ENCODE measurements at places on chromosomes 7 and 10. TPM values are rescaled to one million over a fixed set of nuclear protein-coding genes. Genes with fewer than 3 reads are reported as not detected.

- DNase-seq, result no peak
These were observed 88.2 kb upstream of the CCDC71L start for GRCh38 chr7:106749165-106749564.

GRCh38 chr7:26681819-26682418 is 182.5 kb downstream of the SKAP2 start:
- DNase-seq, result peak; percentile 67

DNA sequence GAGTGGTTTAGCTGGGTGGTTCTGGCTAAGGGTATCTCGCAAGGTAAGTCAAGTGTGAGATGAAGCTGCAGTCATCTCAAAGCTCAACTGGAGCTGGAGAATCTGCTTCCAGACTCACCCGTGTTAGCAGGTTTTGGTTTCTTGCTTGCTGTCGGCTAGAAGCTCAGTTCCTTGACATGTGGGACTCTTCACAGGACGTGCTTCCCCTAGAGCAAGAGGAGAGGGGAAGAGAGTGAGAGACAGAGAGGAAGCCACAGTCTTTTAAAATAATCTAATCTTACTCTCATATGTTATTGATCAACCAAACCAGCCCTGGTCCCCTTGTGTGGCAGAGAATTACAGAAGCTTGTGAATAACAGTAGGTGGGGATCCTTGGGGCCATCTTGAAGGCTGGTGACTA is 199.5 kb downstream of the REEP3 start:
- DNase-seq, result no peak

- DNase-seq, result no peak
These were observed 423.2 kb downstream of the PTPRN2 start for GRCh38 chr7:158164101-158165095.

GRCh38 chr7:134703782-134704181 is 57.1 kb downstream of the BPGM start:
- no peak for DNase-seq

DNA sequence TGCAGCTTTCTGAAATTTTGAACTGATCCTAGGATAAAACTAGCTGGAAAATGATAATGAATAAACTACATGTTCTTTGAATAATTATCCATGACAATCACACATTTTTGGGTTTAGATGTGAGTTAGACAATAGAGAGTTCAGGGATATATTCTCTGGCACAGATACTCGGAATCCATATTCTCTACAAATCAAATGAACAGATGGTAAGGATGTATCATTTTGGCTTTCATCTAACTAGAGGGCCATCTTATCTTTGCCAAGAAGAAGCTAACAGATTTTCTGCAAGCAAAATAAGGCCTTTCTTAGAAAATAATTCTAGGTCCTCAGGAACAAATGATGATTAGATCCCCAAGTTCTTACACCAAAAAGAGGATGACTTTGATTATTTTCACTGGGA is 355.9 kb upstream of the C7orf33 start:
- DNase-seq, result no peak

DNA sequence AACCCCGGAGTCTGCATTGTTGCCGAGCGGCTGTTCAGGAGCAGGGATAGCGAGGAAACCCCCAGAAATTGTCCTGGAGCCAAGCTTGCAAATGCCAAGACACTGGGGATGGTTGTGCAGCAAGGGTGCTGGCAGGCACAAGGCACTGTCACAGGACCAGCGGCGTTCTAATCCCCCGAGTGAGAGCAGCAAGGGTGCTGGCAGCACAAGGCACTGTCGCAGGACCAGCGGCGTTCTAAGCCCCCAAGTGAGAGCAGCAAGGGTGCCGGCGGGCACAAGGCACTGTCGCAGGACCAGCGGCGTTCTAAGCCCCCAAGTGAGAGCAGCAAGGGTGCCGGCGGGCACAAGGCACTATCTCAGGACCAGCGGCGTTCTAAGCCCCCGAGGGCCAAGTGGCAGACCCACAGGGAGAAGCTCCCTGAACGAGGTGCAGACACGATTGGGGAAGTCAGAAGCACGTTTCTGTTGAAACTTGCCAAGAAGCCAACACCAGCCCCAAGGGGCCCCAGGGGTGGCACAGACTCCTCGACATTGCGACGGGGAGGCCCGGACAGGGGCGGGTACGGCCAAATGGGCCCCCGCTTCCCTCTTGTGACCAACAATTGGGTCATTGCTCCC is 40.4 kb upstream of the INPP5A start:
- DNase-seq, result no peak

- peak; percentile 29 for DNase-seq
These were observed 41.5 kb upstream of the EBLN1 start for GRCh38 chr10:22259280-22259679.

GRCh38 chr7:74014931-74015330 is 13.0 kb upstream of the ELN start:
- DNase-seq, result no peak

DNA sequence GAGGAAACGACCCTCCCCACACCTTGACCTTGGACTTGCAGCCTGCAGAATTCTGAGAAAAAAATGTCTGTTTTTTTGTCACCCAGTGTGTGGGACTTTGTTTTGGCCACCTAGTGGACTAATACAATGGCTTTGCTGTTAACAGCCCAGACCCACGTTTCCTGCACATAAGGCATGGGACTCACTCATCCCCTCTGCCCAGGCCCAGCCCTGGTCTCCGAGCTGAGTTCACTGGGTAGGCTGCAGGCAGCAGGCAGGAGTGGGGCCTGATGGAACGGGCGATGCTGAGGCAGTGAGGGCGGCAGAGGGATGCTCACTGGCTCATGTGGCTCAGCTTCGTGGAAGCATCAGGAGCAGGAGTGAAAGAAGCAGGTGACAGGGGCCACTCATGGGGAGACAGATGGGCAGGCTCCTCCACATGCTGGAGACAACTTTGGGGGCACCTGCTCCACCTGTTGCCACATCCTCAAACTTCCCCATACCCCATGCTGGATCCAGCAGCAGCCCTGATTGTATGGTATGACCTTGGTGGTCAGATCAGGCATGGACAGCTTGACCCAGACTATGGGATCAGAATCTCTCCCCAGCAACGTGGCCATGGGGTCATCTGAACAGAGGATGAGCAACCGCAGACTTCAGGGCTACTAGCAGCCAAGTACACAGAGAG is 65.8 kb upstream of the ANTXRL start:
- no peak for DNase-seq

- peak; percentile 72 for DNase-seq
These were observed 144.7 kb downstream of the CCSER2 start for GRCh38 chr10:84473136-84473535.

- no peak for DNase-seq
These were observed 27.3 kb upstream of the ECHDC3 start for GRCh38 chr10:11714750-11715365.

GRCh38 chr7:14233076-14233867 is 243.8 kb upstream of the ETV1 start:
- no peak for DNase-seq

GRCh38 chr7:26670841-26671240 is 193.5 kb downstream of the SKAP2 start:
- no peak for DNase-seq

DNA sequence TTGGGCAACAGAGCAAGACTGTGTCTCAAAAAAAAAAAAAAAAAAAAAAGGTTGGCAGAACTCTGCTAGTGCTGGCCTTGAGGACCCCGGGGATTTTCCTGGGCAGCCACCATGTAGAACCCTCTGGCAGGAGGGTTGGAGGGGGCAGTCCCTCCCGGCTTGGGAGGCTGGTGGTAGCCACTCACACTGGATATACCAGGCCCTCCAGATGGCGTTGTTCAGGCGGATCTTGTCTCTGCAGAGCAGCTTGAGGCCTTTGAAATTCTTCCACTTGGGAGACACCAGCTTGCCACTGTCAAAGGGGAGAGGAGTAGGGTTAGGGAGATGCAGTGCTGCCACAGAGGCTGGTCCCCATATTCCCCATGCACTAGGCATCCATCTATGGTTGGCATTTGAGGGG is 8.4 kb downstream of the MLXIPL start:
- no peak for DNase-seq

DNA sequence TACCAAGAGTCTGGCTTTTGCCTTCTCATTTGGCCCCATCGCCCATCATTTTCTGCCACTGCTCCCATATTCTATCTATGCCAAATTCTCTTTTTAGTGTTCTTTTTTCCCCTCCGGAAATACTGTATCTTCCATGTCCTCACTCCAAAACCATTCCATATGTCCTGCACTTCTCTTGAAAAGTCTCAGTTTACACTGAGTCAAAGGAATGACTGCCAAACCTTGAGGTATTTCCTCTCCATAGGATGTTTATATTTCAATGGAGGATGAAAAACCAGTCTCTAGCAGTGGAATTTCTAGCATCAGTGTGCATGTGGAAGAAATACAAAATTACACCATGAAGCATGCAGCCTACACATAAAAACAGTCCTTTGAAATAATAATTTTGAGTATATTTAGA is 121.4 kb upstream of the PHYHIPL start:
- DNase-seq, result no peak

- DNase-seq, result no peak
These were observed 6.9 kb downstream of the PRKAR2B start for GRCh38 chr7:107051376-107051775.

GRCh38 chr10:78162853-78163252 is 129.2 kb downstream of the RPS24 start:
- no peak for DNase-seq

GRCh38 chr10:98408799-98409198 is 6.2 kb downstream of the PYROXD2 start:
- no peak for DNase-seq

- DNase-seq, result peak; percentile 59
These were observed 34.5 kb upstream of the SKAP2 start for GRCh38 chr7:26898891-26899290.

DNA sequence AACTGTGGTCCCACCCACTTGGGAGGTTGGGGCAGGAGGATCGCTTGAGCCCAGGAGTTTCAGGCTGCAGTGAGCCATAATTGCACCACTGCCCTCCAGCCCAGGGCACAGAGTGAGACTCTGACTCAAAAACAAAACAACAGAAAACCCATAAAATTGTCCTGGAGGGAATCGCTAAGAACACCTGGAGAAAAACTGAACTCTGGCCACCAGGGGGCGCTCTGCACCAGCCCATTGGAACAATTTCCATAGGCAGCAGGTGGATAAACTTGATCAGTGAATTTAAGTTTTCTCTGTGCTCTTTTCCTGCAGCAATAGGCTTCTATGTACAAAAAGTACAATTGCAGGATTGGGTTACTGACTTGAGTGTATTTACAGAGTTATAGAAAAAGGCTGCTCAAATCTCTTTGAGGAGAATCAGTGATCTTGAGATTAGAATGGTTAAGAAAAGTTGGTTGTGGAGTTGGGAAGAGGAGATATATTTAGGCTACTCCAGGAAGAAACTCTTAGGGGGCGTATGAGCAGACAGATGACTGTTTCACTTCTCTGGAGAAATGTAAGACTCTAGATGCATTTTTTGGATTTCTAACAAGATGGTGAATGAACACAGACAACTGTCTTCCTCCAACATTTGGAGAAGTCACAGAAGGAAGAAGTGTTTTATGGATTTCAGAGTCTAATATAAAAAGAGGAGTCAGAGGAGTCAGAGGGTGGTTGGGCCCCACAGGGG is 274.9 kb upstream of the GALNT17 start:
- peak; percentile 79 for DNase-seq

DNA sequence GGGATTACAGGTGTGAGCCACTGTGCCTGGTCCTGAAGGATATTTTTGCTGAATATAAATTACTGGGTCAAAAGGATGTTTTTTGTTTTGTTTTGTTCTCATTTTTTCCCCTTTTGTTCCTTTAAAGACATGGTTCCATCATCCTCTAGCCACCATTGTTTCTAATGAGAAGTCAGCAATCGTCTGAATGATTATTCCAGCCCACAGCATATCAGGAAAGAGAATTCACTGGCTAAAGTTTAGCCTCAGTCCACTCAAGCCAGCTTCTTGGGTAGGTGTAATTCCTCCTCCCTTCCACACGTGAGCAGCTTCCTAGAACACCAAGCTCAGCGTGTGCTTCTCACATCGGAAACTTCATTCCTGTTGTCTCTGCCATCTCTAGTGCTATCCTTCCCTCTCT is 112.8 kb upstream of the INSIG1 start:
- no peak for DNase-seq

DNA sequence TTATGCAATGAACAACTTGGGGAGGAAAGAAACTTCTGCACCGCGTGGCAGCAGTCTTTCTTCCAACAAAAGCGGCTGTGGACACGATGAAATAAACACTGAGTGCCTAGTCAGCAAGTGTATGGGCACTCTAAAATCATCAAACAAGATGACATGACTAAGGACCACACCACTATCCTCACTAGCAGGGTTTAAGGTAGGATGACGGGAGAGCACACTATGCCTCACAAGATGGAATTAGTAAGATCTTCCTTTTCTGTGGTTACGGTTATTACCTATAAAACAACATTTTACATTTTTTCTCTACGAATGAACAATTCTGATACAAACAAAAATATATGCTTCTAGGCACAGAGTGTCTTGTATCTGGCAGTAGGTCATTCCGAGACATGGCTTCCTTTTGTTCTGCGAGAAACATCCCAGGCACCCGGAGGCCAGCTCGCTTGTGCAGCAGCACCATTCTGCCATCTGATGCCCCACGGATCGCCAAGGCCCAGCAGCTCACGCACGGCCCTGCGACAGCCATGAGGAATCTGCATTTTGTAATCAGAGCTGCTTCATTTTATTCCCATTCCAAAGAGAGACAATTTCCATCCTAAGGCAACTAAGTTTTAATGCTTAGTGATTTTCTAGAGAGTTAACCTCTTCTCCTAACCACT is 54.1 kb upstream of the NCAPG2 start:
- DNase-seq, result no peak

- no peak for DNase-seq
These were observed 167.8 kb downstream of the CHN2 start for GRCh38 chr7:29362380-29362779.

- peak; percentile 89 for DNase-seq
These were observed 6.1 kb upstream of the HOXA2 start for GRCh38 chr7:27108390-27109127.

GRCh38 chr10:5942474-5942873 is 34.9 kb downstream of the IL15RA start:
- peak; percentile 65 for DNase-seq

GRCh38 chr10:13930120-13930519 is 343.4 kb downstream of the PRPF18 start:
- DNase-seq, result peak; percentile 62

GRCh38 chr7:135337977-135338550 is 104.4 kb downstream of the STRA8 start:
- DNase-seq, result no peak

- no peak for DNase-seq
These were observed 78.2 kb upstream of the TARP start for GRCh38 chr7:38351601-38352000.

SFRP5 gene
- 0.93 TPM for polyA plus RNA-seq

CALML3 gene
- 0.02 TPM for polyA plus RNA-seq

CYP3A7 gene
- 0.24 TPM for polyA plus RNA-seq

GLRX3 gene
- 51.2 TPM for polyA plus RNA-seq

SFTPD gene
- 636 TPM for polyA plus RNA-seq

MPLKIP gene
- polyA plus RNA-seq, result 37.6 TPM

NXPH1 gene
- polyA plus RNA-seq, result not detected

JAKMIP3 gene
- 0.16 TPM for polyA plus RNA-seq

ARMC10 gene
- polyA plus RNA-seq, result 23.1 TPM

FKBP9 gene
- 31.0 TPM for polyA plus RNA-seq

NPC1L1 gene
- 0.02 TPM for polyA plus RNA-seq

TMED4 gene
- polyA plus RNA-seq, result 46.4 TPM

UFSP1 gene
- 5.2 TPM for polyA plus RNA-seq

ASB4 gene
- 0.47 TPM for polyA plus RNA-seq
